Left lung (tissue), 14 donors: ENCODE measurements at places on chromosomes 3 and 15. TPM values are rescaled to one million over a fixed set of nuclear protein-coding genes. Genes with fewer than 3 reads are reported as not detected.

GRCh38 chr3:62238431-62238830 lies 134.9 kb downstream of the FEZF2 start:
- H3K36me3 ChIP-seq = no peaks in the 10 kb centered on the region
- no peak overlapping the region for H3K27ac ChIP-seq
- no peaks in the 10 kb centered on the region for H3K27me3 ChIP-seq
- H3K4me1 ChIP-seq = no peaks in the 10 kb centered on the region
- no peak overlapping the region for H3K4me3 ChIP-seq
- DNase-seq = no peak

DNA sequence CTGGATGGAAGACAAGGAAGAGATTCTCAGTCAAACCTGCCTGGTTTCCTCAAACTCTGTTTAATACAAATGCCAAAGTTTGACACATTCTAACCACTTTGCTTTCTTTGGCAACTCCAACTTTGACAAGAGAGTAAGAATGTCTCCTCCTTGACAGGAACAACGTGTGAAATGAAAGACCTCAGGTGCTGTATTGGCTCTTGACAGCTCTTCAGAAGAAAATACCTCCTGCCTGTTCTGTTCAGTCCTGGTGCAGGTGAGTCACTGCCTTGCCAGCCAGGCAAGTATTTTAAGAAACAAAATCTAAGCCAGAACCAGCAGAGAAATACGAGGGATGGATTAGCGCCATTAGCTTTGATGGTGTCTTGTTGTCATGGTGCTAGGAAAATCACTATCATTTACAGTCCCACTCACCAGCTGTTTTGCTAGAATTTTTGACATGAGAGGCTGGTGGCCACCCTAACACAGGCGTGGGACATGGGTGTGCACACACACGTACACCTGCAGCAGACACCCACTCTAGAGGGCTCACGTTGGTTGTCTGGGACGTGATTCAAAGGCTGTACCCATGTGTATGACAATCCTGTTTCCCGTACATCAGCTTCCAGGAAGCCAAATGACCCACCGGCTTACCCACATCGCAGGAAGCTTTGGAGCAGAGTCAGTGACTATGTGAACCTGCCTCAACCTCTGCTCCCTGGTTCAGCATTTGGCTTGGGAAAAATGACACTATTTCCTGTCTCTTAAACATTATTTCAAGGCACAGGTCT lies 60.4 kb downstream of the CCNL1 start:
- H3K27ac ChIP-seq = peak overlapping the region; percentile 10
- peaks cover 4% of the 10 kb centered on the region for H3K4me1 ChIP-seq
- H3K27me3 ChIP-seq = no peaks in the 10 kb centered on the region
- H3K36me3 ChIP-seq = no peaks in the 10 kb centered on the region
- H3K4me3 ChIP-seq = no peak overlapping the region

DNA sequence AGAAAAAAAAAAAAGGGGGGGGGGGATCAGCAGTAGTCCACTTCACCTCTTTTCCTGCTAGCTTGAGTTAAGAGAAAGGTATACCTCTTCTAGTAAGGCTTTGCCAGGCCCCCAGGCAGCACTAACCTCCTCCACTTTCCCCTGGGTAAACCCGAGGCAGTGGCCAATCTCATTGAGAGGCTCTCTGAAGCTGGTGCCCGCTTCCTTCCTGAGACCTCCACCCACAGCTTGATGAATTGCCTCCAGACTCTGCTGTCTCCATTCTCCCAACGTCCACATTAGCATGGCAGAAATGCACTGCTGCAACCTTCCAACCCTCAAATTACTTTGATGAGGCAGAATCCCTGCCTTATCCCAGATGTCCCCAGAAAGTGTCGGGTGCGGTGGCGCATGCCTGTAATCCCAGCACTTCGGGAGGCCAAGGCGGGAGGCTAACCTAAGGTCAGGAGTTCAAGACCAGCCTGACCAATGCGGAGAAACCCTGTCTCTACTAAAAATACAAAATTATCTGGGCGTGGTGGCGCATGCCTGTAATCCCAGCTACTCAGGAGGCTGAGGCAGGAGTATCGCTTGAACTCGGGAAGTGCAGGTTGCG lies 15.3 kb downstream of the RLBP1 start:
- no peaks in the 10 kb centered on the region for H3K27me3 ChIP-seq
- no peak for DNase-seq
- H3K36me3 ChIP-seq = no peaks in the 10 kb centered on the region
- H3K4me1 ChIP-seq = no peaks in the 10 kb centered on the region

Gene NR2E3
- 0.61 TPM for total RNA-seq

Gene TAGLN3
- total RNA-seq = not detected
